ENCODE measurements at places on chromosomes 7 and 10.

- no peak for DNase-seq
Measured at GRCh38 chr7:150371131-150371995, 2.7 kb downstream of the REPIN1 start.

- no peak for DNase-seq
Measured at GRCh38 chr10:125820701-125821100, 2.4 kb downstream of the UROS start.

- DNase-seq: no peak
Measured at GRCh38 chr10:125006921-125007426, 65.1 kb downstream of the ZRANB1 start.

DNA sequence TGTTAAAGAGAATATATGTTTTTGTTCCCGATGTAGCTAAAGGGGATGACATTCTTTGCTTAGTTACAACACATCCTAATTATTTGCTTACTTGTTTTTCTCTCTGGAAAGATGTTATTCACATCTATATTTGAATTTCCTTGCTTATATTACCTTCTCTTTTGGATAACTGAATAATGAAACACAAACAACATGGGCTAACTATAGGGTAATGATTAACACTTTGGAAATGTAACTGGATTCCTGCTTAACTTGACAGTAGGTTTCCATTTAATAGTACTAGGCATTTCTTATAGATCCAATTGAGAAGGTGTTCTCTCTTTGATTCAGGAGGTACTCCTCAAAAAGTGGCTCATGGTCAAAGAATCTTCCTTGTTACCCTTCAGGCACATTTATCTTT, 141.1 kb downstream of the CCSER2 start:
- no peak for DNase-seq

DNA sequence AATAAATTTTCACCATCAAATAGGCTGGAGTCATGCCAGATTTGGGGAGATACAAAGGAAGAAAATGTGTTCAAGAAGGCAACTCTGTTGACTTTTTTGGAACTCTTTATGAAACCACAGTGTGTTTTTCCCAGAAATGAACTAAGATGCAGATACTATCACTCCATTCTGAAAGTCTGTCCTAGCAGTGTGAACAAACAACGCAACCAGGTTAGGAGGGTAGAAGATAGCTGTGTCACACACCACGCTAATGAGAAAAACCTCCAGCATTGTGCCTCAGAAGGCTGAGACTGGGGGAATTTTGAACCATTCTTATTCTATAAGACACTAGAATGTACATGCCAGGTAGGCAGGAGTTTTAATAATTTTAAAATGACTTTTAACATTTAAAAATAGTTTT, 15.9 kb upstream of the ATP6V0A4 start:
- DNase-seq: no peak

DNA sequence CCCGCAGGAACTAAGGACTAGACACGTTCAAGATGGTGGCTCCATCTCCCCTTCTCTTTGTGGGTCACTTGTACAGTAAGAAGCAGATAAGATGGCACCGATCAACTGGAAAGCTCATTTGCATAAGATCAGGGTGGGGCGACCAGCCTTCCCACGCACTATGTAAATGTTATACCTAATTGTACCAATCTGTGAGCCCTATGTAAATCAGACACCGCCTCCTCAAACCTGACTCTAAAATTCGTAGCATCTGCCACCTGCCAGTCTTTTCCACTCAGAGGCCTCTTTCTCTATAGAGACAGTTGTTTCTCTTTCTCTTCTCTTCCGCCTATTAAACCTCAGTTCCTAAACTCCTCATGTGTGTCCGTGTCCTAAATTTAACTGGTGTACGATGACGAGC, 324.5 kb downstream of the PHF14 start:
- DNase-seq: no peak

DNA sequence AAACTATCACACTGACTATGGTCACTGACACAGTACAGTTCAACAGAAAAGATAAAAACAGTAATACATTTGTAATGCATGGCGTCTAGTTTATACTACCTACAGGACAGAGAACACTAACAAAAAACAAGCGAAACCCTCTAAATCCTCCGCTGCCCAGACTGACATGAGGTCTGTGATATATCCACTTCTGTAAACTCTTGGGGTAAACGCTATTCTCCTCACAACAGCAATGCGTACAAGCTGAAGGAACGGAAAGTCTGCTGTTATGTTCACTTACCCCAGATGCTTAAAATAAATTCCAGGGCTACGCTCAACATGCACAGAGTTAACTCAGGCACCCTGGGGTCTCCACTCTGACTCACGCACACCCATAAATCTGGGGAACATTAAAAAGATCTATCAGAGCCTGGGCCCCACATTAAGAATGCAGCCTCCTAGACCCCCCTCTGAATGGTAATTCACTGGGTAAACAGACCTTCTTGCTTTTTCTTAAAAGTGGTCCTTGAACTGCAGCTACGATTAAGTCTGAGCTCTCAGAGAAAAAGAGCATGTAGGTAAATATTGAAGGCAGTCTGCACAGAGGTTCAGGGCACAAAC, 105.6 kb downstream of the CTBP2 start:
- DNase-seq: no peak

DNA sequence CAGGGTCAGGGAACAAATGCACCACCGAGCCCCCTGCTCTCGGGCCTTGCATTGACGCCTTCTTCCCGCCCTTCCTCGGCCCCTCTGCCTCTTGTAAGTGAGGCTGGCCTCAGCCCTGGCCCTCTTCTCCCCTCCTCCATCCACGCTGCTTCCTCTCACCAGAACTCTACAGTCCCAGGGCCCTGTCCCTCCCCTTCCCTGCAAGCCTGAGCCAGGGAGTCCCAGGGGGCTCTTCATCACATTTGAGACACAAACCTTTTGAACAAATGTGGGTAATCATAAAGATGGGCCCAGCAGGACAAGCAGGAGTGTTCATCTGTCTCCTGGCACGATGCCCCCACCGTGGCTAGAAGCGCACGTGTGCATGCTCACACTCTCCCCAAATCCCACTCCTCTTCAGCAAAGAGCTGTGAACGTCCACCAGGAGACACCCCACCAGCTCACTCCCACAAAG, 57.7 kb downstream of the SLIT1 start:
- peak; percentile 51 for DNase-seq
